Suppressor macrophage treated with lipopolysaccharide for 1 hour (primary cell): ENCODE measurements at places on chromosomes 12 and 14.

DNA sequence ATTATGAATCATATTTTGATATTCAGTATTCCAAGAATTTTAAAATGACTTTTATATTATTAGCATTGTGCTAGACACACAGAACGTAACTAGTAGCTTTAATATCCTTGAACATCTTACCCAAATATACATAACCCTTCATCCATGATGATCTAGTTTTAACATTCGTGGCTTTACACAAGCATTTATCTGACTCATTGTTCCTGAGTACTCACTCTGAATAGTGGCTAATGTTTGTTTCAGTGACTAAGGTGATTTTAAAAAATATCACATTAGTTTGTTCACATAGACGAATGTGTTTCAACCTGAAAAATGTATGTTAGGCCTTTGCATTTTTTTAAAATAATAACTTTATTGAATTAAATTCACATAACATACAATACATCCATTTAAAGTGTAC, 80.0 kb upstream of the PTPRQ start:
- DNase-seq, result no peak

DNA sequence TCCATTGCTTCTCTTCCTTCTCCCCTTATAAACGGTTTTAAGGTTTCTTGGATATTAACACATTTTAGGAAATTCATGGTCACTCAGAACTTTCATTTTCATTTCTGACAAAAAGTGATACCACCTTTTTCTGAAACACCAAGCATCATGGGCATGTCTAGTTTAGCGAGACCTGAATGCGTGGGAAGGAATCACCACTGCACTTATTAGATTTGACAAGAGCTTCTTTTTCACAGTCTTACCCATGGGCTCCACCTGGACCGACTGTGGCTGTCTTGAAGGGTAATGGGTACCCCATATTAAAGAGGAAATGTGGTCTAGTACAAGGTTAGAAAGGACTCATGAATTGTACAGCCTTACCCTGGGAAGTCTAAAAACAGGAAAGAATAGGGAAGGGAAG, 95.4 kb downstream of the KCNK10 start:
- DNase-seq, result no peak

DNA sequence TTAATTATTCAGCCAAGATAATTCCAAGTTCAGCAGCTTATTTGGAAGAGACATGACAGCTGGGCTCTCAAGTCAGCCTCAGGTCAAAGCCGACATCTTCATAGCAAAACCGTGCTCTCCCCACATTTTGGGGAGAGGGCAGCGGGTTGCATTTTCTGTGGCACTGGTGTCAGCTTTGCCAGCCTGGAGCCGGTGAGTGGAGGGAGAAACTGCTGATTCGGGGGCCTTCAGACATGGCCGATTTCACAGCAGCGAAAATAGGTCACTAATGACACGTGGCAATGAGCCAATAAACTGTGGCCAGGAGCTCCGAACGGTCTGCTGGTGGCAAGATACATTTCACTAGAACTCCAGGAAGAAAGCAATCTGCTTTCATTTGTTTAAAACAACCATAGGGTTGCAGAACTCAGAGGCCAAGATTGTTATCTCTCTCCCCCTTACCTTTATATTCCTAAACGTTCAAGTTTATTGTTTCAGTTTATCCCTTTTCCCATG, 173.2 kb downstream of the CAND1 start:
- DNase-seq, result no peak

GRCh38 chr12:86698641-86698980, 442.4 kb upstream of the MGAT4C start:
- DNase-seq, result no peak

DNA sequence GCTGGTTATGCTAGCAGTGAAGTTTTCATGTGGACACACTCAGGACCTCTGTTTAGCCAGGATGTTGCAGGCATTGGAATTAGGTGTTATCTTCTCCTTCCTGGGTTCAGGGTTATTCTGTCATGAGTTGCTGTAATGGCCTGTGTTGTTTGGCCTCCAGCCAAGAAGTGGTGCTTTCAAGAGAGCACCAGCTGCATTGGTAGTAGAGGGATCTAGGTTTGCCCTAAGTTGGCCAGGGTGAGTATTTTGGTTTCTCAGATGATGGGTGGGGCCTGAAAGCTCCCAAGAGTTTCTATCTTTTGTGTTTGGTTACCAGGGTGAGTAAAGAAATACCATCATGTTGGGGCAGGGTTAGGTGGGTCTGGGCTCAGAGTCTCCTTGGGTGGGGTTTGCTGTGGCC, 2.7 kb upstream of the GZMH start:
- no peak for DNase-seq

- DNase-seq, result no peak
Observed at GRCh38 chr14:74784634-74785033, 21.5 kb downstream of the YLPM1 start.

- no peak for DNase-seq
Observed at GRCh38 chr12:122086116-122086515, 7.6 kb downstream of the MLXIP start.

- DNase-seq, result no peak
Observed at GRCh38 chr12:105916760-105917039, 222.1 kb downstream of the NUAK1 start.

DNA sequence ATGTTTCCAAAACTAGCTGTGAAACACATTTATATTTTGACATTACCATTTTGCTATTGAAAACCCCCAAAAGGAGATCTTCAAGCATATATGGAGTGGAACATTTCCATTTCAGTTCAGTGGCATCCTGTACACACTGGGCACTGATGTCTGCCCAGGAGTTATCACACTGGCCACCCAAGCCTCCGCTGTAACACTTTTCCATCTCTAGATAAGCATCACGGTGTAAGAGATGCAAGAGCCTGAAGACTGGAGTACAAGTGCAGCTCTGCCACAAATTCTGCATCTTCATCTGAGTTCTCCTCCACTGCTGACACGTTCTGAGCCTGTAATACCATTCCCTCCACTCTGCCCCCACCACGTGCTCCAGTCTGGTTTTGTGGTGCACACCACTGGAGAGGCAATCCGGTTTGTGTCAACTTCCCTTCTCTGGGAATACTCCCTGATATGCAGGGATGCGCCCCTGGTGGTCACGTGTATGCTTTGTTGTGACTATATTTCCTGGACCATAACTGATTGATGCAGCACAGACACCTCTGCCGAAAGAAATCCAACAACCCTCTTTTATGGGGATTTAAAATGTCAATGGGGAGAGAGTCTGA, 12.7 kb downstream of the SPTLC2 start:
- peak; percentile 77 for DNase-seq

DNA sequence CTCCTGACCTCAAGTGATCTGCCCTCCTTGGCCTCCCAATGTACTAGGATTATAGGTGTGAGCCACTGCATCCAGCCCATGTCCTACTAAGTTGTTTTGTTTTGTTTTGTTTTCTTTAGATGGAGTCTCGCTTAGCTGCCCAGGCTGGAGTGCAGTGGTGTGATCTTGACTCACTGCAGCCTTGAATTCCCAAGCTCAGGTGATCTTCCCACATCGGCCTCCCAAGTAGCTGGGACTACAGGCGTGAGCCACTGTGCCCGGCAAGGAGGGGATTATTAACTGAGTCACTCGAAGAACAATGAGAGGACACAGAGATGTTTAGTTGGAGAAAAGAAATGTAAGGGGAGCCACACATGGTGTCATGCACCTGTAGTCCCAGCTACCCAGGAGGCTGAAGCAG, 18.0 kb upstream of the ERBB3 start:
- DNase-seq, result no peak

DNA sequence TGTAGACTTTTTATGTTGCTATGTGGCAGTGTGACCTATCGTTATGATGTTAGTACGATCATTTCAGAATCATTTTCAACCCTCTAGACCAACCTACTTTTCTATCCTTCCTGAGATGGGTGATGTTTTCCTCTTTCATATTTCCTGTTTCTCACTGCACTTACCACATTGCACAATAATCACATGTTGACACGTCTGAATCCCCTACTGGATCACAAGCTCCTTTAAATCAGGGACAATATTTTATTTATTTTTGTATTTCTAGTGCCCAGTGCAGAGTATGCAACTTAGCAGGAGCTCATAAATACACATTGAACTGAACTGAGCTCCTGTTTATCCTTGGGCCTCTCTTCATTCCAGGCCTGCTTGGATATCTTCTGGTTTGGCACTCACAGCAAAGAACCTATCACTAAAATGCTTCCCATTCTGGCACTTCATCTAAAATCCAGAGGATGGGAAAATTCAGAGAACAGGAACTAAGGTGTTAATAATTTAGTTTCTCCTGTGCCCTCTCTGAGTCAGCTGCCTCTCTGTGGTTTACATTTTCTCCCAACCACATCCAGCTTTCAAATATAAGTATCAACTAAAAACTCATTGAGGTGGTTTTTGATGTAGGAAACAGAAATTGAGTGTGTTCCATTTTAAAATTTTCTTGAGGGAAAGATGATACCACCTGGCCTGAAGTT, 69.4 kb upstream of the DYRK2 start:
- peak; percentile 5 for DNase-seq

GRCh38 chr12:1500095-1500801, 94.1 kb downstream of the FBXL14 start:
- DNase-seq, result peak; percentile 50

- DNase-seq, result no peak
Observed at GRCh38 chr12:116884871-116885270, 3.6 kb upstream of the HRK start.

- DNase-seq, result peak; percentile 85
Observed at GRCh38 chr14:72643317-72643801, 250.5 kb downstream of the DPF3 start.

DNA sequence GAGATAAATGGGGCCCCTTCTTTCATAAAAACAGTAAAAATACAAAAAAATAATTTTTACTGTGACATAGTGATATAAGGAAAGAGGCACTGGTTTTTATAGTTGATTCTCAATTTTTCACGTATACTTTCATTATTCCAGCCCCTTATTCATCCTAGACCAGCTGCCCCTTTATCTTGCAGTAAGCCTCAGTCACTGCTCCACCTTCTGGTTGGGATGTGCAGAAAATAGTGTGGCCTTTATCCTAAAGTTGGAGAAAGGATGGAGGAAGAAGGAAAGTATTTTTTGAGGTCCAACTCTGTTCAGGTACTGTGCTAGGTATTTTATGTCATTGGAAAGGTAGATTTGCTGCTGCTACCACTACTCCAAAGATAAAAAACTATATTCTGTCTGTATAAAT, 172.7 kb downstream of the ANO6 start:
- DNase-seq, result no peak

DNA sequence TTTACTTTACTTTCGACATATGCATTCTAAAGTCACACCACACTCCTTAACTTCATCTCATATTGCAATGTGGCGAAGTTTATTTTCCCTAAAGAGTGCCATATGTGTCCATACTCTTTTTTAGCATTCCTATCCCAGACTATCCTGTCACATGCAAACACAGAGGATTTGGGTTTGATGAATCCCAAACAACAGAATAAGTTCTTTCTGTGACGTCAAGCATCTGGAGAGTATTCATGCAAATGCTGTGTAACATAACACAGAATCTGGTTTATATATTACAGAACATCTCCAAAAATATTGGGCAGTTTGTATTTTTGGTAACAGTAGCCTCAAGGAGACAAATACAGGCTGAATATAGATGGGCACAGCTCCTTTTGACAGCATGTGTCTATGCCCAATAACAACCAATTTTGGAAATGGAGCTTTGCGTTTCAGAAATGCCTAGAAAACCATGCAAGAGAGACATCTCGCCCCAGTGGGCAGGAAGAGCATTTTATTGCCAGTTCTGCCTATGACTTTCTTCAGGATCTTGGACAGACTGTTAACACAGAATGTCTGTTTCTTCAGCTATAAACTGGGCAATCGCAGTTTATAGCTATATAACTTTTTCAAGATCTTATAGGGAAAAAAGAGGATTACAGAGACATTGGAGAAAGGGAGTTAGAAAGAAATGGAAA, 190.8 kb downstream of the ADAMTS20 start:
- DNase-seq, result no peak

DNA sequence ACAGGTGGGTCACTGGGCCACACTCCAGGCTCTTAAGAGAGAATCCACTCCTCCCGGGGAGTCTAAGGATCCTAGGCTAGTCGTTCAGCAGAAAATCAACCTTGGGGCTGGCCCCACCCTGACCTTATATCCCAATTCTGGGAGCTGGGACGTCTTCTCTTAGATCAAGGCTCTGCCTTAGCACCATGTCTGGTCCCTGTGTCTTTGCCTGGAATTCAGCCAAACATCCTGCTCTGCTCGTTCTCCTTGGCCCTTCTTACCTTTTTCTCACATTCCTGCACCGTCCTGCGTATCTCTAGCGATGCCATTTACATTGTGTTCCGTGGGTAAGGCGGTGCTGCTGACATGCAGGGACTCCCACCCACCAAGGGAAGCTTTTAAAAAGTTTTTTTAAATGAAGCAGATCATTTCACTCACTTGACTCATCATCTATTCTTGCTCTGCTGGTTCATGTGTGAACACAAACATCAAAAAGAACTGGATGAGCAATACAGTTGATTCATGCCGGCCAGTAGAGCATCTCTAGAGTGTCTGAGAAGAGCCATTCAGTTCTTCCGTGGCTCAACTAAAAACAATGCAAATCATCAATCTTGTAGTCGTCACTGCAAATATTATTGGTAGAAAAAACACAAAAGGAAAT, 50.2 kb downstream of the KCNK13 start:
- DNase-seq, result peak; percentile 10

DNA sequence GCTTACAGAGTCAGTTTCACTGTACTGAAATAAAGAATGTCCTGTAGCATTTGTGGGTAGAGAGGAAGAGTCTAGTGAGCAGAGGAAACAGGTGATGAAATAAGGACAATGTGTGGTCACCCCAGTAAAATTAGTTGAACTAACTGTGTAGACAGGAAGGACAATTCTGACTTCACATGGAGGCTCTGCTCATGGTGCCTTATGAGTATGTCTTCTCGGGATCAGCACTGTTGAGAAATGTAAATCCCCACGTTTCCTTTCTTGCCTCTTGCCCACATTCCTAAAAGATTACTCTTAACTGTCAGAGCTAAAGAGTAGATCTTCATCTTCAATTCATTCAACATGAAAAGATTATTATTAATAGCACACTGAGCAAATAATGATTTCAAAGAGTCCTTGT, 113.2 kb upstream of the FLRT2 start:
- DNase-seq, result peak; percentile 51

- no peak for DNase-seq
Observed at GRCh38 chr12:94732367-94732990, 82.1 kb upstream of the TMCC3 start.

- no peak for DNase-seq
Observed at GRCh38 chr12:57816001-57816854, 2.3 kb downstream of the AVIL start.

- DNase-seq, result no peak
Observed at GRCh38 chr14:95830386-95830785, 46.2 kb upstream of the TUNAR start.

GRCh38 chr12:42762395-42762925, 172.9 kb upstream of the PRICKLE1 start:
- DNase-seq, result no peak

GRCh38 chr14:31921721-31922120, 155.4 kb upstream of the ARHGAP5 start:
- DNase-seq, result no peak

GRCh38 chr12:49345051-49345824, 1.4 kb upstream of the DNAJC22 start:
- peak; percentile 55 for DNase-seq

- DNase-seq, result no peak
Observed at GRCh38 chr14:103867523-103867953, 20.2 kb upstream of the PPP1R13B start.
